ENCODE measurements at places on chromosomes 7 and 10.

DNA sequence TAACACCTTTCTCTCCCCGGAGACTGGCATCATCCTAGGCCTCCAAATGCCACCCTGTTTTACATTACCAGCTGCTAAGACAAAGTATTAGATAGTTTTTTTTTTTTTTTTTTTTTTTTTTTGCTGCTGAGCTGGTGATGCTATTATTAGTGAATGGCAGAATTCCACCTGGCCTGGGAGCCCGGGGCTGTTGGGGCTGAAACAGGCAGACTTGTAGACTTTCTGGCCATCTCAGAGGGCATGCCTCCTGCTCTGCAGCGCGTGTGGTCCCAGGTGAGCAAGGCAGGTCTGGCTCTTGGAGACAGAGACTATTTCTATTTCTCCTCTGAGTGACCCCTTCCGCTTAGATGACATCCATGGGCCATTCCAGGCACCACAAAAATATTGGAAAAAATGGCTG is 104.2 kb downstream of the EMX2 start:
- DNase-seq, result no peak

- no peak for DNase-seq
Observed at GRCh38 chr10:114391599-114391998, 12.7 kb downstream of the AFAP1L2 start.

GRCh38 chr7:137003086-137003485 is 134.6 kb downstream of the CHRM2 start:
- DNase-seq, result no peak

DNA sequence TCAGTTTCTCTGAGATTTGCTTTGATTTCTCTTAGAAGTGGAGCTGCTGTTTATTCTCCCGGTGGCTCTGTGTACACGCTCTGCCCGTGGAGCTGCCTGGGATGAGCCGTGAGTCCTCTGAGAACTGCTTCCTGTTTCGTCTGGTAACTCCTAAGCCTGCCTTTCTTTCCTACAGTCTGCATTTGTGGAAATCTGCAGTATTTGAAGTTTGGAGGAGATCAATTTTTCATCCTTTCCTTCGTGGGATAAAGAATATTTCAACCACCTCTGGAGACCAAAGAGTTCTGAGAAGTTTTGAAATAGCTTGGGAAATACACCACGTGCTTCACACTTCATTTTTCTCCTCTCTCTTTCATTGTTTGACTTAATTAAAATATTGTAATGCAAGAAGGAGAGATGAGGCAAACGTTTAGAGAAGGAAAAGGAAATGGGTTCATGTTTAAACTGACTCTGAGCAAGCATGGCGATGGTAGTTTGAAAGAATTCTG is 311.9 kb downstream of the LRMDA start:
- no peak for DNase-seq

DNA sequence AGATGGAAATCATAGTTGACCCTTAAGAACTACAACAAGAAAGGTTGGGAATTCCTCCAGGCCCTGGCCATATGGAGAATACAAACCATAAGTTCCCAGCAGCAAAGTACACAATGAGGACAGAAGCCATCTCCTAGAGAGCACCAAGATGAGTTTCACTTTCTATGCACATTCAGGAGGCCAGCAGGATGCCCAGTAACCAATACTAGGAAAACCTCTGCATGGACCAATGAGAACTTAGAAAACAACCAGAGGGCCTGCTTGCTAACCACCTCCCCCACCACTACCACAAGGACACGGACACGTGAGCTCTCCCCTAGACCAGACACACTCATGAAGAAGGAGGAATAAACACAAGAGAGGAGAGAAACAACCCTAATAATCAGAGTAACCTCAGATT is 56.3 kb downstream of the IFIT5 start:
- no peak for DNase-seq

GRCh38 chr10:21533467-21534279 is at the start of gene MLLT10:
TSS of gene MLLT10 (plus strand) at chr10:21534232. CDS start at chr10:21534645, 413 bp downstream.
- DNase-seq, result peak; percentile 78

DNA sequence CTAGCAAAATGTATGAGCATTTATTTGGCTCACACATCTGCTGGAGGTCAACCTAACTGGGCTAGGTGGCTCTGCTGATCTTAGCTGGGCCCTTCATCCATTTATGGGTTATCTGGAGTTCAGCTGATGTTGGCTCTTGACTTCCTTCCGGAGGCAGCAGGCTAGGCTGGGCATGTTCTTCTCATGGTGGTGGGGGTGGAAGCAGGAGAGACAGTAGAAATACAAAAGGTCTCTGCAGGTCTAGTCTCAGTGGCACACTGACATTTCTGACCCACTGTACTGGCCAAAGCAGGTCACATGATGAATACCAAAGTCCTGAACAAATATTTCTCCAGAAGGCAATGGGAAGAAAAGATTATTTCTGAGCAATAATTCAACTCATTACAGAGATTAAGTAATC is 334.6 kb downstream of the CRPPA start:
- no peak for DNase-seq

DNA sequence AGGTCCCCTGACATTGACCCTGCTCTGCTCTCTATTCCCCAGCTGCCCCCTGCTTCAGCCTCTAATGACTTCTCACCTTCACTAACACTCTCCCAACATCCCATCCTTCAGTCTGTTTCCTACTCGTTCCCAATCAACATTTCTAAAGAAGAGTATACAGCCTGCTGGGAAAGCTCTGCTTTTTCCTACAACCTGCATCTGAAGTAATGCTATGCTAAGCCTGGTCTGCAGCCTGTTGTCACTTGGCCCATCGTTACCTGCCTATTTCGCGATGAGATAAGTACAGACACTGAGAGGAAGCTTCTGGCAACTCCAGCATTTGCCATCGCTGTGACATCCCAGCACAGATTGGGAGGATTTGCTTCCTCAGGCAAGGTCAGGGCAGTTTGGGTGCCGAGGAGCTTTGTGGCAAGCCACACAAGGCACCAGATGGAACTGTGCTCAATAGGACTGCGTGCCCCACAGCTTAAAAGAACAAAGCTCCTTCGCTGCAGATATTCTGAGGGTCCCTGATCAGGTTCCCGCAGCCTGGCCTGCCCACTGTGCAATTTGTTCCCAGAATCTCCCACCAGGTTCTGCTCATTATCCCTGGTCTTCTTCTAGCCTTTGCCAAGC is 51.4 kb downstream of the PKD1L1 start:
- DNase-seq, result no peak

- DNase-seq, result no peak
Observed at GRCh38 chr10:84550756-84551436, 222.5 kb downstream of the CCSER2 start.

DNA sequence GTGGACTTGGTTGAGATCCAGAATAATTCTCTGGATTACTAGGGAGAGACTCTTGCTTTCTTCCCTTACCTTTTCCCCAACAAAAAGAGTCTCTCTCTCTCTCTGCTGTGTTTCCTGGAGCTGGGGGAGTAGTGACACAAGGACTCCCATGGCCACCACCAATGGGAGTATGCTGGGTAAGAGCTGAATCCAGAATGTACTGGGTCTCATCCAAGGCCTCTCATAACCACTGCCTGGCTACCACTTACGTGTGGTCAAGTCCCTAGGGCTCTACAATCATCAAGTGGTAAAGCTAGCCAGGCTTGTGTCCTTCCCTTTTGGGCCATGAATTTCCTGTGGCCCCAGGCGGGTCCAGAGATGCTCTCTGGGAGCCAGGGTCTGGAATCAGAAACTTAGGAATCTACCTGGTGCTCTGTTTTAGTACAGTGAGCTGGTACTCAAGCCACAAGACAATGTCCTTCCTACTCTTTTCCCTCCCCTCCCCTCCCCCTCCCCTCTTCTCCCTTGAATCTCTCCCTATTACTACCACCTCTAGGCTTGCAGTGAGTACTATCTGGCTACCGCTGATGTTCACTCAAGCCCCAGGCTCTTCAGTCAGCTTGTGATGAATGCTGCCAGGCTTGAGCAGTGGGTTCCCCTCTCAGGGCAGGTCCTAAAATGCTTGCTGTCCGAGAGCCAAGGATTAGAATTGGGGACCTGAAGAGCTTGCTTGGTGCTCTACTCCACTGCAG is 196.6 kb downstream of the BBS9 start:
- no peak for DNase-seq
